Stimulated activated naive CD4-positive, alpha-beta T cell treated with Interleukin-2 at 50 U/mL for 16 hours (primary cell): ENCODE measurements at places on chromosomes 12 and 14.

- no peak for DNase-seq
These were observed 154.6 kb upstream of the OTX2 start for GRCh38 chr14:56964895-56965294.

DNA sequence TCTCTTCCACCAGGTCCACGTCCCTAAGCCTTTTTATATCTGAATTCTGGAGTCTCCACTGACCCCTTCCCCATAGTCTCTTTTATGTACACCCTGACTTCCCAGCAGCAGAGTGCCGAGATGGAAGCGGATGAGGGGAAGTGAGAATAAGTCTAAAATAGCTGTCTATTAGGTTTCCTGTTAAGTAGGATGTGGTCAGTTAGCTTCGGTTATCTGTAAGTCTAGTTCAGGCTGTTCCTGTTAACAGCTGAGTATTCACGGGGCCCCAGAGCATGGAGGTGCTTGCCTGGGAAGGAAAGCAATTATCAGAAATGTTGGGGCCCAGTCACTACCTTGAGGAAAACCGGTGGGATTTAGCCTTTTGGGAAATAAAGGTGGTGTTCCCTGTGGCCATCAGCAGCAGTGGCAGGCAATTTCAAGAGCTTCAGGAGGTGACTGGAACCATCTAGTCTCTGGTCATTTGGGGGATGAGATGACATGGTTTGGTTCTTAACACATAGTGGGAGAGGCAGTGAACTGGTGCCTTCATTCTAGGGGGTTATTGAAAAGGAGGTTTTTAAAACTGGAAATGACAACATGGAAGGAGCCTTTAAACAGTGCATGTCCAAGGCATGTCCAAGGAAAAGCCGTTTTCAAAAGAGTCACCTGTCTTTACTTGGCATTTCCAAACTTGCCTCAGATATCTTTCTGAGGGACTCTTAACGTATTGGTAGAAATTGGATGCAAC lies 21.8 kb downstream of the CHST11 start:
- no peak for DNase-seq

- DNase-seq, result no peak
These were observed 11.2 kb downstream of the DHRS7 start for GRCh38 chr14:60153991-60154390.

DNA sequence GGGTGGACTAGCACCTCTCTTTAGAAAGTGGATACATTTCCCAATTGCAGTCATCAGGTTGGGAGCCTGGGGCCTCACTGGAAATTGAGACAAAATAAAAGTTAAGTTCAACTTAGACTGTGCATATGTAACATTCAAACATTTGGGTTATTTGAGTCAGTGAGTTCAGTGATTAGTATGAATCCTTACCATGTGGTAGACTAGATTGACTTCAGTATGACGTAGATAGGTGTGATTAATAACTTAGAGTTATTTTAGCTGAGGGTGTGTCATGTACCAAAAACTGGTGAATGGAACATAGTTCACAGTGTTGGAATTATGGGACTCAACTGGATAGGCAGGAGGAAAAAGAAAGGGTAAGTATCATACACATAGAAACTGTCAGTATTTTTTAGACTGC lies 8.0 kb upstream of the SSTR1 start:
- DNase-seq, result no peak

DNA sequence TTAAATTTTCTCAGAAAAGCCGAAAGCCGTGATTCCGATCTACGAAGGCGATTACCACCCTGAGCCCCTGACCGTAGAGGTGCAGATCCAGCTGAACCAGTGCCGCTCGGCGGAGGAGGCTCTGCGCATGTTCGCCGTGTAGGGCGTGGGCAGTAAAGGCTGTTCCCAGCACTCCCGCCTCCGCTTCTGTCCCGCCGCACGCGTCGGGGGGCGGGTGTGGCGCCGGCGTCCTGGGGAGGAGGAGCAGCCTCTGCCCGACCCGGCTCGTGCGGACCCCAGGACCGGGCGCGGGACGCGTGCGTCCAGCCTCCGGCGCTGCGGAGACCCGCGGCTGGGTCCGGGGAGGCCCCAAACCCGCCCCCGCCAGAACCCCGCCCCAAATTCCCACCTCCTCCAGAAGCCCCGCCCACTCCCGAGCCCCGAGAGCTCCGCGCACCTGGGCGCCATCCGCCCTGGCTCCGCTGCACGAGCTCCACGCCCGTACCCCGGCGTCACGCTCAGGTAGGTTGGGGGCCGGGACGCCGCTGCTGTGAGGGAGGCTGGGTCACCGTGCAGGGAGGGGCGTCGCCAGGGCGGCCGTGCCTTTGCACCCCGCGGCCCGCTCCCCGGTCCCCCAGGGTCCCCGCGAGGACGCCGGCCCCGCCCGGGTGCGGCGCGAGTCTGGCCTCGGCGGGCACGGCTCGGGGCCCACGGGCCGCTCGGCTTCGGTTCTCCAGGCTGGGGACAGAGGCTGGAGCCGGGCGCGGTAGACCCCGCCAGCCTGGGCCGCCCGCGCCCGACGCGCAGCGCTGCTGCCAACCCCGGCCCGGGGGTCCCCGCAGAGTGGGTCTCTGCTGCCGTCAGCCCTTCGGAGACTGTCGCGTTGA lies at the start of gene B3GNT4:
B3GNT4 (plus strand) TSS at position 409 of the 866 bp plus-strand sequence. CDS start 910 bp downstream, outside the sequence.
- DNase-seq, result peak; percentile 73

GRCh38 chr12:19704966-19705365 lies 265.7 kb downstream of the AEBP2 start:
- DNase-seq, result no peak

DNA sequence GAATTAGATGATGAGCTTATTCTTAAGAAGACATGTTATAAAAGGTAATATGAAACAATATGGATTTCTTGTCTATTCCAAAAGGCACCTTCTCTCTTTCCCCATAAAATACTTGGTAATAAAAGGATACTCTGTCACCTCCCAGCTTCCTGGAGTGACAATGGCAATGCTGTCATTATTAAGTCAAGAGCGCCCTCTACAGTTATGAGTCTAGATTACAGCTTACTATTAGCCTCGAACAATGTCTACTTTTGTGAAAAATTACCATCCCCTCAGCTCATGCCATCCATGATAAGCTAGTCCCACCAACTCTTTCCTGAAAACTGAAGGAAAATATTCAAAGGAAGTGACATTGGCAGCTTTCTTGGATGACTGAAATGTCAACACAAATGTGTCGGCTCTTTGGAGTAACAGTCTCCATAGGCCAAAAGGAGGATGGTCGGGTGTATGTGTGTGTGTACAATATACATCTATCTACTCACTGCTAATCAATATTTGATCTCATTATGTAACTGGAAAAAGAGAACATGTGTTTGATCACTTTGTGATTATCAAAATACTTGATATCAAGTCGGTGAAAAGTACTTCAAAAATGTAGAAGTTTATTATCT lies 48.7 kb upstream of the CDKN3 start:
- DNase-seq, result no peak

GRCh38 chr12:67515679-67516340 lies 132.7 kb upstream of the DYRK2 start:
- no peak for DNase-seq

DNA sequence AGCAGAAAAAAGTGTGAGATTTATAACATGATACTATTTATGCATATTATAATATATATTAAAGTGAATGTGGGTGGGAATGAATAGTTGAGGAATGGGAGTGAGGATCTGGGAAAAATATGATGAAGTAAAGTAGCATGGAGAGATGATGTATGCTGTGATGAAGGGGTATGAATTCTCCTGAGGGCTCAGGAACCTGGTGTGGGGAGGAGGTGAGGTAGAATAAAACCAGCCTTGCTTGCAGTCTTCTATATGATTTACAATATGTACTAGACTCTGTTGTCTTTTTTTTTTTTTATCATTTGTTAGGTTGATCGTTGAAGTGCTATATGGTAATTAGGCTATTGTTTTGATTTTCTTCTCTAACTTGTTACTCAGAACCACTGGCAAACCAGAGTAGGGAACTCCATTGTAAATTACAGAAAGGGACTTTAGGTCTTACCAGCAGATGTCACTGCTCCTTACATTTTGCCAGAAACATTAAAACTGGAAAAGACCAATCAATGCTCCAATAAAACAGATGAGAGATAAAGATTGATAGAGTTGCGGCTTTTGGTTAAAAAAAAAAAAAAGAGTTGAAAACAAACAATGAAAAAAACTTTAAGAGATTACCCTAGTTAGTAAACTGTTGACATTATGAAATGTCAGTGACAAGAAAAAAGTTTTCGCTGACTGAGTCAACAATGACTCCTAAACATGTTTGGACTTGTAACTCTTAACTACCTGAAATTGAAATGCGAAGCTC lies 39.9 kb downstream of the ATL1 start:
- DNase-seq, result no peak

DNA sequence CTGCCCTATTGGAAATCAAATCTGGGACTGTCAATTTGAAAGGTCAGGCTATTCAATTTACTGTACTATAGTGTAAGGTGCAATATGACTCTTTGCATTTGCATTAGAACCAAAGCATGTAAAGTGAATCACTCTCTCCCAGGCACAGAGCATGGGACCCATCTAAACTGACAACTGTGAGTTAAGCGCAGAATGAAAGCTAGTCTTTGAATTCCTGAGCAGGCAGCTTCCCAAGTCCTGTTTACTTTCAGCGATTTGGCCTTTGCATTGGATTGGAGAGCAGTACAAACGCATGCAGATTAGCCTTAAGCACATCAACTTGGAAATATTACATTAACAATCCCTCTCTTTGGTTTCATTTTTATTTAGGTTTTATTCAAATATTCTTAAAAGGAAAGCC lies 74.6 kb downstream of the RERG start:
- no peak for DNase-seq

DNA sequence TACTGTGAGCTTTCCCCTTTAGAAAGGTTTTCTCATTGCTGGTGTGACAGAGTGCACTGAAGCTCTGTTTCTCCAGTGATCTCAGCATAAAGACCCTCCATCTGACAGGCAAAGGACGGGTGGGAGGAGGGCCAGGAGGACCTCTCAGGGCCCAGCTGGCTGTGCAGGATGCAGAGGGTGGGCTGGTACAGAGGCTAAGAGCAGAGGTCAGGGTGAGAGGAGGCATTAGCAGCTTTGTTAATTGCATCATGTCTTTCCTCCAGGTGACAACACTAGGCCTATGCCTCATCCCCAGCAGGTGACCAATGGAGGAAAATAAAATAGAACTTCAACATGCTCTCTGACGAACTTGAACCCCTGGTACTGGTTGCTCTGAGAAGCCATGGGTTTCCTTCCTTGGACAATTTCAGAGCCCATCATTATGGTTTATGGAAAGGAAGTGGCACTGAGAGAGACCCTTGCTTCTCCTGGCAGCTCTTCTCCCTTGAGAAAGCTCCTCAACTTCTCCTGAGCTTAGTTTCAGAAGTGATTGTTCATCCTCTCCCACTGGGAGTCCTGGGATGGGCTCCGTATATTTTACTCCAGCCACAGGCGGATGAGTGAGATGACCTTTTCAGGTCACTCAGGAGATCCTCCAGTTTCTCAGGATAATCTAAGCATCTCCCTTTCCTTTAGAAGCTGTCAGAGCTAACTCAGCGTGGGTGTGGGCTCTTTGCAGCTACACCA lies 45.8 kb upstream of the ATP23 start:
- DNase-seq, result no peak

- DNase-seq, result no peak
These were observed 41.0 kb downstream of the GSC start for GRCh38 chr14:94728950-94729349.

- DNase-seq, result no peak
These were observed 45.7 kb upstream of the PDZRN4 start for GRCh38 chr12:41142376-41142775.

DNA sequence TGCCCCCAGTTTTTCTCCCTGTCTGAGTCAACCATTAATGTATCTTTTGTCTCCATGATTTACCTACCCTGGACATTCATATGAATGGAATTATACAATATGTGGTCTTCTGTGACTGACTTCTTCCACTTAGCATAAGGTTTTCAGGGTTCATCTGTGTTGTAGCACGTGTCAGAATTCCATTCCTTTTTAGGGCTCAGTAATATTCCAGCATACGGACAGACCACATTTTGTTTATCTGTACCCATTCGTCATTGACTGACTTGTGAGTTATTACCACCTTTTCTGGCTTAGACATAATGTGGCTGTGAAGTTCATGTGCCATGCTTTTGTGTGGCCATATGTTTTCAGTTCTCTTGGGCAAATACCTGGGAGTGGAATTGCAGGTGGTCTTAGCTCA lies 37.9 kb downstream of the TSPAN9 start:
- no peak for DNase-seq

- no peak for DNase-seq
These were observed 49.4 kb downstream of the CCNK start for GRCh38 chr14:99530407-99531155.

- no peak for DNase-seq
These were observed 14.2 kb upstream of the DLK1 start for GRCh38 chr14:100712490-100712889.

DNA sequence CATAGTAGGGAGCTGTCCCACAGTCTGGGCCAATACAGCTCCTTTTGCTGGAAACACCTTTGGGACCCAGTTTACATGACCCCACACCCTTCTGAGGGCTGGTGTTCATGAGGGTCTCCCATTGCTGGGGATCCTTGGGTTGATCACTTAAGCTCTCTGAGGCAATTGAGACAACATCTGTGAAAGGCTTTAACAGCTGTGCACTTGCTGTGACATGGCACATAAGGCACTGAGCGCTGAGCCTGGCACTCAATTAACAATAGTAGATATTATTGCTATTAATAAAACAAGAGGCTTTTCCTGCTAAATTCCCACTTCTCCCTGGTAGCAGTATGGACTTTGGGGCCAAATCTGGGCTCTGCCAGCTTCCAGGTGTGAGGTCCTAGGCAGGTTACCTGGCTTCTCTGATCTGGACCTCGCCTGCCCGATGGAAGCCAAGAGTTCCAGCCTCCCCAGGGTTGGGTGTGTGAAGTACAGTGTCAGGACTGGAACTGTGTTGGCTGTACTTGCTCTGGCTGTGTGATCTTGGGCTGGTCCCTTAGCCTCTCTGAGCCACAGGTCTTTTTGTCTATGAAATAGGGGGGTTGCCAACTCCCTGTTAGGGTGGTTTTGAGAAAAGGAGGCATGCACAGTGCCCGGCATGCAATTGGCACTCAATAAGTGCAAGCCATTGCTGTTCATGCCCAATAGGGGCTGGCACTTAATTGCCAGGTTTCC lies 3.1 kb downstream of the SH2B3 start:
- no peak for DNase-seq

DNA sequence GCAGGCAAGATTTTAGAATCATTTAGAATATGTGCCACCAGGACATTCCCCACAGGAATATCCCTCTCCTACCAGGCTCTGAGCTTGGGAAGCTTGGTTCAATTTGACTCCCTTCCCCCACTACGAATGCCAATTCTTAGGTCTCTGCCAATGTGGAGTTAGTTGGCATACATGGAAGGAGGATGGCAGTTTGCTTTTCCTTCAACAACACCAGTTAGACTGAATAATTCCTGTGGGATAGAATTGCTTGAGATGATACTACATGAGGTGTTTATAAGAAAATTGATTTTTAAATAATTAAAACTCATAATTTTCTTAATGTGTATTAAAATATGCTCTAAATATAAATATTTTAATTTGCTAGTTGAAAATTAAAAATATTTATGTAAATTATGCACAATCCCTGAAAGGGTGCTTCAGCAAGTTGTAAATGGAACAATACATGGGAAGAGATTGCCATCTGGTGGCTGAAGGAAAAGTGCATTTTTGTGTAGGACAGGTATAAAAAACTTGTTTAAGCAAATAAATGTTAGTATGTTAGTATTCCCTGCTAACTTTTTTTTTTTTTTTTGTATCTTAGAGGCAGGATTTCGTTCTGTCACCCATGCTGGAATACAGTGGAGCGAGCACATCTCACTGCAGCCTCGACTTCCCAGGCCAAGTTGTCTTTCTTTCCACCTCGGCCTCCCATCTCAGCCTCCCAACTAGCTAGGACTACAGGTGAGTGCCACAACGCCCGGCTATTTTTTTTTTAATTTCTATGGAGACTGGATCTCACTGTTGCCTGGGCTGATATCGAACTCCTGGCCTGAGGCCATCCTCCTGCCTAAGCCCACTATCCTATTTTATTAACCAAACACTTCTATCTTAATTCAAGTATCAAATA lies 25.8 kb upstream of the STRAP start:
- DNase-seq, result no peak
